CD4-positive, alpha-beta T cell (primary cell): ENCODE measurements at places on chromosomes 2 and 18.
A peak's percentile ranks its signal among the peaks of the same experiment; 100 is the strongest.

DNA sequence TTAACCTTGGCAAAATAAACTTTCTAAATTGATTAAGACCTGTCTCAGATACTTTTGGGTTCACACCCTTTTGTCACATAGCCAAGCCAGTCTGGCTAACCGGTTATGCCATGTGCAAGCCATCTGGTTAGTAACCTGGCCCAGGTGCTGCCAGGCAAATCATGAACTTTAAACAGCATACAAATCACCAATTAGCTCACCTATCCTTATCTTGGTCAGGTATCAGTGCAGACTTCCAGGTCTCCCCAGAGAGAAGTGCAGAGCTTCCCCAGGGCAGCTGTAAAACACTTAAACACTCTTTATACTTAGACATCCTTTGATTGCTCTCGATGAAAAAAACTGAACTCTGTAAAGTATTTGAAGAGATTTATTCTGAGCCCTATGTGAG is 14.9 kb upstream of the MC5R start:
- no peak for DNase-seq

- DNase-seq: no peak
Measured at GRCh38 chr2:46825939-46826568, 89.6 kb downstream of the MCFD2 start.

DNA sequence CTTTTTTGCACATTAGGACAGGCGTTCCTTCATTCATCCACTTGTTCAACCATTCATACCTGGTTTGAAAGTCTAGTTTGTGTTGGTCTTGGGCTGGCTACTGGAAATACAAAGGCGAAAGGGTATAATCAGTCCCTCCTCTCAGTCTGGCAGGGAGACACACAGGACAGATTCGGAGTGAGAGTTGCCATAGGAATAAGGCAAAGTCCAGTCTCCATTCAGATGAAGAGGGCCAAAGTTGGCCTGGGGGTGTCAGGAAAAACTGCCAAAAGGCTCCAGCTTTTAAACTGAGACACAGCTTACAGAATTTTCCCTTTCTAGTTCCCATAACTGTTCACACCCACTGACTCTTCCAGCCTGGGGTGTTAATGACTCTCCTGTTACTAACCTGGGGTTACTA is 96.3 kb upstream of the AQP4 start:
- no peak for DNase-seq

- no peak for DNase-seq
Measured at GRCh38 chr2:96108151-96108540, 8.2 kb downstream of the ADRA2B start.

GRCh38 chr18:69176741-69177140 is 223.9 kb upstream of the DOK6 start:
- no peak for DNase-seq

- DNase-seq: no peak
Measured at GRCh38 chr2:151113318-151113717, 148.3 kb downstream of the RBM43 start.

DNA sequence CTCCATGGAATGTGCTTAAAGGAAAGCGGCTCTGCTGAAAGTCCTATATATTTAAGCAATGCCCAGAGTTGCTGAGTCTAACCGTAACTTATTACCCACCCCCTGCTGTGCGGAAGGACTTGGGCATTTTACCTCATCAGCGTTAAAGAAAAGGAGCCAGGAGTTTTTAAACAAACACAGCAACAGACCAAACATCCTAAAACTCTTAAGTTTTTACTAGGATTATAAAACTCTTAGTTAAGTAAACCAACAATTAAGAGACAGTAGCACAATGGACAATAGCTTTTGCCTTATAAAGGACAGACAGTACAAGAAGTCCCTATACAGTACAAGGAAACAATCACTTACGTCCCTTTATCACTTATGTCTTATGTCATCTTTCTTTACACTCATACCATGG is 90.2 kb downstream of the ZNF521 start:
- DNase-seq: no peak

GRCh38 chr2:41910126-41910525 is 137.7 kb upstream of the PKDCC start:
- no peak for DNase-seq

GRCh38 chr18:57841568-57841967 is 38.5 kb upstream of the ATP8B1 start:
- no peak for DNase-seq

DNA sequence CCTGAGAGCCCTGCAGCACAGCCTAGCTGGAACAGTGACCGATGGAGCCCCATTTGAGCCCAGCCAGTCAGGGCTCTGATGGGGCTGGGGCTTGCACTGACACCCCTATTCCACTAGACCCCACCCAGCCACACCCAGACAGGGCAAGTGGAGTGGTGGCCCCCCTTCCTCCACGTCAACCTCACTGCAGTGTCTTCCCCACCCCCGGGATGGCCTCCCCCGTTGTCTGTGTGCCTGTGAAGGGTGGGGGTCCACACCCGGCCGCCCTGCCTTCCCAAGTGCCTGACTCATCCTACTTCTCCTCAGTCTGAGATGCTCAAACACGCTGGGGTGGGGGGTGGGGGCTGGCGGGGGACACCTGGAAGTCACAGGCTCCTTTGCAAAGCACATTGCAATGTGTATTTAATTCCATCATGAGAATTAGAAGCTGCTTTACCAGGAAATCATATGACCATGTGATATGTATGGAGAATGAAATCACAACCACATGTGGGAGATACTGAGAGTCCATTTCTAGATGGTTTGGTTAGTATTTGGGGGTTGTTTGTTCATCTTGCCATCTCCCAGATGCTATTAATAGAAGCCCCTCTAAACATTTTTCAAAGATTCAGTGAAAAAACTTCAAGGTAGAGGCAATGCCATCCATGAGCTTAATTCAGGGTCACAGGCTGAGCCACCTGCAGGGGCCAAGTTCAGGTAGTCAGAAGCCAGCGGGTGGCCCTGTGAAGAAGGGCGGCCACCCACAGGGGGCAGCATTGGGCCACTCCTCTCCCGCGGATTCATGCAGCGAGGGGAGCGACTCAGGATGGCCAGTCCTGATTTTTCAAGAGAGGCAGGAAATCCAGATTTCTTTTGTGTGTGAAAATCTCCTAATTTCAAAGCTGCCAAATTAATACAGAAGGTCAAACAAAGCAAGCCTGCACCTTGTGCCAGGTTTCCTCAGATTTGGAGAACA is 22.7 kb upstream of the GMPPA start:
- DNase-seq: peak; percentile 49

DNA sequence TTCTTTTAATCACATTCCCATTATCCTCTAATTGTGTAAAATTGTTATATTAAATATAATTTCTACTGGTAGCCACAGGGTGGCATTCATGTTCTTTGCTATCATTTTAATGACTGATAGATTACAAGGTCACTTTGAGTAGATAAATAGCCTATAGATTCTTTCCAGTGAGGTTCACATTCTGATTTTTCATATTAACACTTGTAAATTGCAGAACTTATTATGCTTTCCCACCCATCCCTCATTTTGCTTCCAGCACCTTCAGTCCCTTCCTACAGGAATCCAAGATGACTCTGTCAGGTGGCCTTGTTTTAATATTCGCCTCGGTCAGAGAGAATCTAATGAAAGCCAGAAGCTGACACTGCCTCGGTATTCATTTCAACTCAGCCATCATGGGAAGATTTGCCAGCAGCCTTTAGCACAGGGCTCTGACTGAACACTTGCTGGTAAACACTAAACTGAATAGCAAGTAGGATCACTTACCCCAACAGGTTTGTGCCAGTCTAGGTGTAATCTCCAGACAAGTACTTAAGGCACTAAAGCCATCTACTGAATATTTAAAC is 101.2 kb upstream of the FSHR start:
- no peak for DNase-seq

DNA sequence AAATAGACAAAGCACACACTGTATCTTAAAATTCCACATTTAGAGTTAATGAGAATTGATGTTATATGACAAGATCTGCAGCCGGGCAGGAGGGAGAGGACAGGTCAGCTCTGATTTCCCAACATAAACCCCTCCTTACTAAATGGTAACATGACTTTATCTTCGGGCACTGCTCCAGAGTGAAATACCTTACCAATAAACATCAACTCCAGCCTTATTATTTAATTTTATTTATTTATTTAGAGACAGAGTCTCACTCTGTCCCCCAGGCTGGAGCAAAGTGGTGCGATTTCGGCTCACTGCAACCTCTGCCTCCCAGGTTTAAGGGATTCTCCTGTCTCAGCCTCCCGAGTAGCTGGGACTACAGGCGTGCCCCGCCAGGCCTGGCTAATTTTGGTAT is 1.7 kb downstream of the CYB5A start:
- no peak for DNase-seq

DNA sequence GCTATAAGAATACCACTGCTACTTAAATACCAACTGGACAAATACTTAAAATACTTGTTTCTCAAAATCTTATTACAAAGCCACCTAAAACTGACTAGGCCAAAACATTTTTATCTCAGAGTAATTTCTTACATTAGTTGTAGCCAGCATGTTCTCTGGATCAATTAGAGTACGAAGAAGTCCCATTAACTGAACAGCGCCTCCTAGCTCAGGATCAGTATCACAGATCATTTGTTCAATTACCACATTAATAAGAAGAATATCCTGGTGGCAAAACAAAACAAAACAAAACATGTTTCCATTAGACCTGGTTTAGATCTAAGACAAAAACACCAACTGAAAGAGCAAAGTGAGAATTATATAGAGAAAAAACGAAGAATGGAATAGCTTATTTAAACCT is 36.0 kb downstream of the PPP4R3B start:
- peak; percentile 43 for DNase-seq

GRCh38 chr2:14231391-14231898 is 401.1 kb upstream of the LRATD1 start:
- no peak for DNase-seq

GRCh38 chr2:40554665-40555294 is 102.9 kb upstream of the SLC8A1 start:
- no peak for DNase-seq

GRCh38 chr2:237583385-237584295 is 6.9 kb downstream of the RAB17 start:
- no peak for DNase-seq

- DNase-seq: no peak
Measured at GRCh38 chr2:239425631-239426030, 24.8 kb upstream of the HDAC4 start.

DNA sequence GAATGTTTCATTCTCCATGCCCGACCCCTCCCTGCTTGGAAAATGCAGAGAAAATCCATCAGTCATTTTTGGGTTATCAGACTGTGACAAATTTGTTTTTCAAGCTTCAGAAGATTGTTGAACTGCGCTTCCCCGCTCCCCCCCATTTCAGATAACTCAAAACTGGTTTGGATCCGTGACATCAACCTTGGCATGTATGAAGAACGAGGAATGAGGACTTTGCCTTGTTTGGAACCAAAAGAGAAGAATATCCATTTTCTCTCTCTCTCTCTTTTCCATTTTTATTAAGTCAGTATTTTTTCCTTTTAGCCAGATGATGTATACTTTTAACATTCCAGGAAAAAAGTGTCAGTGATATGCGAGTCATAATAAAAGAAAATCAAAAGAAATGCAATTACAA is 171.6 kb downstream of the BCL2 start:
- DNase-seq: no peak
